Right kidney (tissue), 9 donors: ENCODE measurements at places on chromosomes 13 and 19.

DNA sequence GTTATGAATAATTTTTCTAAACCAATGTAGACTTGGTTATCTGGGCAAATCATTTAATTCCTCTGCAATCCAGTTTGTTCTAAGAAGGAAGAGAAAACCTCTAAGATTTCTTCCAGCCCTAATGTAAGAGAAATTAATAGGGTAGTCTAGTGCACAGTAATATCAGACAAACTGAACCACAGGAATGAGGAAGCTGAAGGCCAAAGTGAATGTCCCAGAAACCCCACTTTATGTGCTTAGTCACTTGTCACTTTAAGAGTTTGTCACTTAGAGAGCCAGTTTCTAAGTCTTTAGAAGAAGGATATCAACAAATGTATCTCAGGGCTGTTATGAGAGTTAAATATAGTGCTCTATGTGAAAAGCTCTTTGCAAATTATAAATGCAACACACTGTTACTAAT is 750.6 kb downstream of the DIAPH3 start:
- DNase-seq = no peak

- DNase-seq = no peak
These were observed 26.0 kb downstream of the NAXD start for GRCh38 chr13:110641055-110642015.

GRCh38 chr19:34237283-34237682 is 17.1 kb upstream of the GARRE1 start:
- DNase-seq = no peak

GRCh38 chr19:47729799-47730520 is 15.4 kb upstream of the NOP53 start:
- peak; percentile 34 for DNase-seq

DNA sequence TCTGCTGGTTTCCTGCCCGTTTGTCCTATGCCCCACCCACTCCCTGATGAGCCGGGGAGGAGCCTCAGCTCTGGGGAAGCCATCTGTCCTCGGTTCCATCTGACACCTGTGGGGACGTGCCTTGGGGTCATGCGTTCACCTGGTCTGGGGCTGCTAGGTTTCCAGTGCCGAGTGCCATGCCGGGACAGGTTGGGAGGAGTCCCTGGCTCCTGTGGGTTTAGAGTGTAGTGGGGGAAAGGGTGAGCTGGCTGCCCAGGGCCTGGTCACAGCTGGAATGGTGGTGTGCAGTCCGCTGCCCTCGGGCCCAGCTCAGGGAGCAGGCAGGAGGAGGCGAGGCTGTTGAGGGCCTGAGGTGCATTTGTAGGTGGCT is 2.5 kb downstream of the KDM4B start:
- DNase-seq = peak; percentile 21

GRCh38 chr13:113432506-113433270 is 20.6 kb downstream of the ADPRHL1 start:
- no peak for DNase-seq

GRCh38 chr13:98693756-98694155 is 58.7 kb downstream of the SLC15A1 start:
- no peak for DNase-seq

GRCh38 chr13:51619614-51620013 is 35.4 kb downstream of the WDFY2 start:
- no peak for DNase-seq

DNA sequence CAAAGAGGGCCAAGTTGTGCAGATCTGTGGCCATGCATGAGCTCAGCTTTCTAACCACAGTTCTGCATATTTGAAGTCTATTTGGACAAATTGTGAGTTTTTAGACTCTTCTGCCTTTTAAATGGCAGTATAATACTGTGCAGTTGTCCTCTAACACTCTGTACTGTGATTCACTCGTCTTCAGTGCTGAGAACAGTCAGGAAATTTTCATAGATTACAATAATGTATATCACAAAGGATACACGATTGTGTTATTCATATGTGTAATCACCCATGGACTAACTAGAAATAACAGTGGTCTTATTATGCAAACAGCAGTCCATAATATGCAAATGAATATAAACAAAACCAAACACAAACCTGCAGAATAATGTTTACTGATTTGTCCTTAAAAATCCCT is 259.1 kb downstream of the PCDH9 start:
- DNase-seq = no peak

DNA sequence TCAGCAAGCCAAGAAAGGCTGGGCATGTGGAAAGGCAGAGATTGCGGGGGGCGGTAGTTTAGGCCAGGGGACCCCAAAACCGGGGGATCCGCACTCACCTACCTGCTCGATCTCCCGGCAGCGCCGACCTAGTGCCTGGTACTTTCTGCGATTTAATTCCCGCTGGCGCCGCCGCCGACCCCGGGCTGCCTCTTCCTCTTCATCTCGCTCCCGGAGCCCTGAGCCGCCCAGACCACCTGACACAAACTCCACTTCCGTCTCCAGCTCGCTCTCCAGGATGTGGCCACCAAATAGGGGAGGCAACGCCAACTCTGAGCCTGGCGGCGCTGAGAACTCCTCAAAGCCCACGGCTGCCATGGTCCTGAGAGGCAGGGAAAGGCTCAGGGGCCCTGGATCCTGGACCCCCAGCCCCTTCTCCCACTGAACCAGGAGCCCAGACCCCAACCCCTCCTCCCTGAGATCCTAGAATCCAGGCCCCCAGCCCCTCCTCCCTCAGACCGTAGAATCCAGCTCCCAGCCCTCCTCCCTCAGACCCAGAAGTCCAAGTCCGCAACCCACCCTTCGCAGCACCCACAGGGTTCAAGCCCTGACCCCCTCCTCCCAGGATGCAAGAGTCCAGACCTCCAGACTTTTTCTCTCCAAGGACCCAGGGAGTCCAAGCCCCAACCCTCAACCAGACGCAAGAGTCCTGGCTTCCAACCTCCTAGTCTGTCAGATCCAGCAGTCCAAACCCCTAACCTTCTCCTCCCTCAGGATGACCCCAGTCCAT is 933 bp downstream of the TFPT start:
- no peak for DNase-seq

- no peak for DNase-seq
These were observed 70.0 kb downstream of the ZNF568 start for GRCh38 chr19:36986131-36986530.

- DNase-seq = peak; percentile 52
These were observed 127.6 kb upstream of the RFC3 start for GRCh38 chr13:33690354-33690753.

- DNase-seq = no peak
These were observed 26.1 kb downstream of the GAS6 start for GRCh38 chr13:113837560-113838355.

DNA sequence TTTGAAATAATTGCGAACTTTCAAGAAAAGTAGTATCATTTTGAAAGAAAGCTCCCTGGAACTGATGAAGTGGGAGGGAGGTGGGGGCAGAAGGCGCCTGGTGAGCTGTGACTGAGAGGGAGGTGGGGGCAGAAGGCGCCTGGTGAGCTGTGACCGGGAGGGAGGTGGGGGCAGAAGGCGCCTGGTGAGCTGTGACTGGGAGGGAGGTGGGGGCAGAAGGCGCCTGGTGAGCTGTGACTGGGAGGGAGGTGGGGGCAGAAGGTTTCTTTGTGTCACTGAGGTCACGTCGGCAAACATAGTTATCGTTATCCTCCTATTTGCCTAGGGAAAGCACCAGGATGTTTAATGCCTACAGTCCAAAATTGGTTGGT is 24.2 kb downstream of the C2CD4C start:
- DNase-seq = no peak

- DNase-seq = no peak
These were observed 11.8 kb downstream of the FXYD5 start for GRCh38 chr19:35166100-35167063.

GRCh38 chr19:17103177-17103576 is 27.6 kb downstream of the MYO9B start:
- no peak for DNase-seq

DNA sequence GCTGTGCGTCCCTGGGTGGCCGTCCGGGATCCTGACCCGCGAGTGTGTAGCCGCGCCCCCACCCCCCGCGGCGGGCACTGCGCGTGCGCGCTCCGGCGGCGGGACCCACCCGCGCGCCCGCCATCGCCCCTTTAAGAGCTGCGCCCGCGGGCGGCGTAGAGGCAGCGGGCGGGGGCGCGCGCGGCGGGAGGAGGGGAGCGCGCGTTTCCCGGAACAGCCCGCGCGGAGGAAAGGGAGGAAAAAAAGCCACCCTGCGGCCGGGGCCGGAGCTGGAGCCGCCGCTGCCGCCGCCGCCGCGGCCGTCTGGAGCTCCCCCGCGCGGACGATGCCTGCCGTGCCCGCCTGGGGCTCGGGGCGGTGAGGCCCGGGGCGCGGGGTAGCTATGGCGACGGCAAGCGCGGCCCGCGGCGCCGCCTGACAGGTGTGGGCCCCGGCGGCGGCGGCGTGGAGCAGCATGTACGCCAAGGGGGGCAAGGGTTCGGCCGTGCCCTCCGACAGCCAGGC is at the start of gene SSBP4:
Gene SSBP4 (plus strand): TSS at position 204 of the 504 bp plus-strand sequence. CDS start 251 bp downstream, at position 455.
- DNase-seq = peak; percentile 94

GRCh38 chr19:34409189-34410164 is 5.3 kb downstream of the PDCD2L start:
- DNase-seq = no peak

DNA sequence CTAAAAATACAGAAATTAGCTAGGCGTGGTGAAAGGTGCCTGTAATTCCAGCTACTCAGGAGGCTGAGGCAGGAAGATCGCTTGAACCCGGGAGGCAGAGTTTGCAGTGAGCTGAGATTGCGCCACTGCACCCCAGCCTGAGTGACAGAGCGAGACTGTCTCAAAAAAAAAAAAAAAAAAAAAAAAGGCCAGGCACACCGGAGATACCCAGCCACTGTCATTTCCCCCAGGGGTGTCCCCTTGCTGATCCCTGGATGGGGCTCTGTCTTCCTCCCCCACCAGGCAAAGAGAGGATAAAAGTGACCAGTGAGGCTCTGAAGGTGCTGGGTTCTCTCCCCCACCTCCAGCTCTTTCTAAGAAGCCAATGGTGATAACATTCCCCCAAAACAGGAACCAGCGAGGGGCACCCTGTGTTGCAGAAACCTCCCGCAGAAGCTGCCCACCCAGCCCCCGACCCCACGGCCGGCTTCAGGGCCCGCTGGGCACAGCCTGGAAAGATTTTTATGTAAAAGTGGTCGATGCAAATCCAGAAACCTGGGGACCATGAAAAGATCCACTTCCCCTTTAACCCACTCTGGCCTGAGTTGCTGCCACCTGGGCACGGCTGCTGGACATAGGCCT is 61.4 kb upstream of the KLF2 start:
- no peak for DNase-seq

GRCh38 chr13:78786459-78786858 is 127.5 kb upstream of the OBI1 start:
- DNase-seq = no peak

DNA sequence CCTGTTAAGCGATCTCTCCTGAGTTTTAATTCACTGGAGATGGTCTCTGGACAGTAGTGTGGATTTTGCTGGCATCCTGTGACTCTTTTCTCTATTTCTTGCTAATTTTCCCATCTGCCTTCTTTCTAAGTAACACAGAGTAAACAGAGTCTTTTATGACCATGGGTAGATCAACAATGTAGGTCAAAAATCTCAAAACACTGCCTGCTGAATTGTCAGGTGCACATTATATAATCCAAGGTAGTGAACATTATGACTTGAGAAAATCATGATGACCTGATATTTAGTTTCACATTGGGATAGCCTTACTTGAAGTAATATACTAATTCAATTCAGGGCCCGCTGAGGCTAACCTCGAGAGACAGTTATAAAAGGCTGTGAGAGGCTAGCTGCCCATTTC is 180.7 kb downstream of the TDRD3 start:
- DNase-seq = no peak

GRCh38 chr13:41077475-41077874 is 16.2 kb downstream of the WBP4 start:
- no peak for DNase-seq

DNA sequence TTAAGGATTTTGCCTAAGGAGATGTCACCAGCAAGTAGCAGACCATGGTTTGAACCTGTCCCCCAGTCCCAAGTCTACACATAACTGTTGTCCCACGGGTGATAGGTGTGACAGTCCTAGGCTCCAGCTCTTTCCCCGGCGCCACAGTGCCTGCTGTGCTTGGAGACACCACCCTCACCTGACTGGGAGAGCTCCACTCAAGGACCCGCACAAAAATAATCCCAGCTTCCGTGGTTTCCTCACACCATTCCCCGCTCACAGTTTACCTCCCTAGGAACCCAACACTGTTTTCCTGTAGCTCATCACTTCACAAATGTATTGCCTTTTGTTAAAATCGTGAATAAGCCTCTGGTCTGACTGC is 19.8 kb upstream of the RASA3 start:
- DNase-seq = no peak

GRCh38 chr19:38921420-38922274 is 8.9 kb downstream of the SARS2 start:
- DNase-seq = no peak

GRCh38 chr13:112182846-112183531 is 116.0 kb downstream of the SOX1 start:
- DNase-seq = no peak

DNA sequence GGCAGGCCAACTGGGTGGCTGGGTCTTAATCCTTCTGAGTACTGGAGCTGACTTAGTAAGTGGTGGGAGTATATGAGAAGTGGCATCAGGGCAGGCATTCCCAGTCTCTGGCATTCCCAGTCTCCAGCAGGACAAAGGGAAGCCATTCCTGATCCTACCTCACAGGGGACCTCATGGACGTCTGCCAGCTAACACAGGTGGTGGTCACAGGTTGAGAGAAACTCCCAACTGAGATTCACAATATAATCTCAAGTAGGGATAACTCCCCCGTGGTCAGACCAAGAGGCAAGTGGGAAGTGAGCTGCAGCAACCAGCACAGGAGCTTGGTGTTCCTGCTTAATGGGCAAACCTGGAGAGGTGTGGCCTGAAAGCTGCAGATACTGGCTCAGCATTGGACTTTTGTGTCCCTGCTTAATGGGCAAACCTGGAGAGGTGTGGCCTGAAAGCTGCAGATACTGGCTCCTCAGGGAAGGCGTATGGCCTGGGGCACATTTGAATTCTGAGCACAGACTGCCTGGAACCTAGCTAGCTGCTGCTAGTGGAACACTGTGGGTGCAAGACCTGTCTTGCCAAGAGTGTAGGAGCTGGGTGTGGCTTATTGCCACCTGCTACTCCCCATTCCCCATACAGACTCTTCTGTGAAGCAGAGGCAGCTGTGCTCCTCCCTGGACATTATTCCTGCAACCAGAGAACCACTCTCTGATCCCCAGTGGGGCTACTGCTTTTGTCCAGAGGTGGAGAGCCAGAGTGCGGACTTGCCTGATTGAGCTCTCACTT is 25.9 kb upstream of the OR10H2 start:
- DNase-seq = no peak

DNA sequence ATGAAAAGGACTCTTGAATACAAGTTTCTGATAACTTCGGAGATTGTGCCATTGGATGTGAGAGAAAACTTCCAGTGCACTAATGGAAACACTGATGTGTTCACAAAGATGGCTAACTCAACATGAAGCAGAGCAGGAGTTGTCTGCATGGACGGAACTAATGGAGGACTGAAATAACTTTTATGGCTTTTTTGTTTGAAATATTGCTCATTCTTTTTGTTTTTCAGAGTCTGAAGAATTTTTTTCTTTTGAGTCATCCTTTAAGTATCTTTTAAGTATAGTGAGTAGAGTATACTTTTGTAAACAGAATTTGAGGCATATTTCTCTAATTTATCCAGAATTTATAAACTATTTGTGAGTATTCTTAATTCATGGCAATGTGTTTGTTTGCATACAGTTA is 25.7 kb downstream of the CRYL1 start:
- no peak for DNase-seq
